ENCODE measurements at places on chromosomes 3 and 15.

- DNase-seq: no peak
Observed at GRCh38 chr3:126340943-126341754, 16.1 kb downstream of the KLF15 start.

GRCh38 chr15:62051166-62051565, 9.1 kb downstream of the VPS13C start:
- no peak for DNase-seq

DNA sequence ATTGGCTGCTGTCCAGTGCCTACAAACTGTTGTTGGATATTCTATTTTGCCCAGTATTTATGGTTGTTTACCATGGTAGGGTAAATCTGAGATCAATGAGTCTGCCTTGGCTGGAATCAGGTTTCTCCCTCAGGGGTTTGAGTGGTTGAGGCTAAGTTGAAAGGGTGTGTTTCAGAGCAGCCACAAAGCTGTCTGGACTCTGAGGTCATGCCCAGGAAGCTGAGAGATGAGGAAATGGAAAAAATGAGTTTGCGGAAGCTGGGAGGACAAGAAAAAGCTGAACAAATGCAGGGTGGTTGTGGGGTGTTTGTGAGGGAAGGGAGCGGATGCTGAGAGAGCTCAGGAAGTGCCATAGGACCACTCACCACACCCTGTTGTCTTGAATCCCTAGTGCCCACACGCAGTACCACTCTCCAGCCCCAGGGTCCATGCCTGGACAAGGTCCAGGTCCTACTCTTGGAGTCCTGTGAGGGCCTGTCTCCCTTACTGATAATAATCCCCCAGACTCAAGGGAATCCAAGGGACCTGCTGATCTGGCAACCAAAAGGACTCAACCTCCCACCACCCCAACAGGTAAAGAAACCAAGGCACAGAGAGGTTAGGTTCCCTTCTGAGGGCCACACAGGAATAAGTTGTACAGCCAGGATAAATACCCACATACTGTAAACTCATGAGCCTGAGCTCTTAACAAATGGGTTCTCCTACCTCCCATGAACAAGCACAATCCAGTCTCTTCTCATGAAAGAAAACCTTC, 81.6 kb downstream of the PPCDC start:
- peak; percentile 81 for DNase-seq

DNA sequence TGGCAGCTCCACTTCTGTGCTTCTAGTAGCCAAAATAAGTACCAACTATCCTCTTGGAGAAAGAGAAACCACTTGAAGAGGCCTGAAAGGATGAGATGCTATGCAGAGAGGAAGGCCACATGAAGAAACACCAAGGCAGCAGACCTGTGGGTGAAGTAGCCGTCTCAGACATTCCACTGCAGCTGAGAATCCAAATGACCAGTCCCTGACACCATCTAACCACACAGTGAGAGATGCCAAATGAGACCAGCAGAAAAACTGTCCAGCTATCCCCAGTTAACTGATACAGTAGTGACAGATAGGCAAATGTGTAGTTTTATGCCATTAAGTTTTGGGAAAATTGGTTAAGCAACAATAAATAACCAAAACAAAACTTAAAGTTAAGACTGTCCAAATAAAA, 47.9 kb upstream of the ZSCAN2 start:
- DNase-seq: no peak

DNA sequence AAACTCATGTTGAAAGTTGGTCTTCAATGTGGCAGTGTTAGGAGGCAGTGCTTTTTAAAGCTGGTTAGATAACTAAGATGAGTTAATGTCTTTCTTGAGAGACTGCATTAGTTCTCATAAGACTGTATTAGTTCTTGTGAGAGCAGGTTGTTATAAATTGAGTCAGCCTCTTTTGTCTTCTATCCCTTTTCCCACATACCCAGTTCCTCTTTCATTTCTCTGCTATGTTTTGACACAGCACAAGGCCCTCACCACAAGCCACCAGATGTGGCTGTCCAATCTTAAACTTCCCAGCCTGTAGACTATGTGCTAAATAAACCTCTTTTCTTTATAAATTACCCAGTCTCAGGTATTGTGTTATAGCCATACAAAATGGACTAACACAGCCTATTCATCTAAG, 94.6 kb upstream of the SNTN start:
- no peak for DNase-seq

GRCh38 chr3:6994081-6994668, 133.3 kb downstream of the GRM7 start:
- DNase-seq: no peak

- DNase-seq: no peak
Observed at GRCh38 chr3:24944805-24945520, 450.3 kb upstream of the THRB start.

- DNase-seq: no peak
Observed at GRCh38 chr15:23411841-23412240, 35.2 kb downstream of the GOLGA6L2 start.

- no peak for DNase-seq
Observed at GRCh38 chr3:42183991-42184632, 81.9 kb downstream of the CCK start.

GRCh38 chr3:187954516-187954872, 199.5 kb upstream of the LPP start:
- DNase-seq: no peak

DNA sequence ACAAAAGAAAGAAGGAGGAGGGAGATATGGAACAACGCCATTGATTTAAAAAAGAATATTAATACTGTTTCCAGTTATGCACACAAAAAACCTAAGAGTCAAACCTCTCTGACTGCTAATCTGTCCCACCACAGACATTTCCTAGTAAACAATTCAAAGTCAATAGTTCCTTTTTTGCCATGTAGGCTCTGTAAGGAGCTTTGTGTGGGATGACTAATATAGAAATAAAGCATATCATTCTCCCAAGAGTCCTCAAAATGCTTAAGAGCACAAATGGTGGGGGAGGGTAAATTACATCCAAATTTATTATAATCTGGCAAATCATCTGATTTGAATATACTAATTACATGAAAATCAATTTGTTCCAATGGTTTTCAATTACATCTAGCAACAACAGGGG, 155.9 kb upstream of the CNTN4 start:
- no peak for DNase-seq

DNA sequence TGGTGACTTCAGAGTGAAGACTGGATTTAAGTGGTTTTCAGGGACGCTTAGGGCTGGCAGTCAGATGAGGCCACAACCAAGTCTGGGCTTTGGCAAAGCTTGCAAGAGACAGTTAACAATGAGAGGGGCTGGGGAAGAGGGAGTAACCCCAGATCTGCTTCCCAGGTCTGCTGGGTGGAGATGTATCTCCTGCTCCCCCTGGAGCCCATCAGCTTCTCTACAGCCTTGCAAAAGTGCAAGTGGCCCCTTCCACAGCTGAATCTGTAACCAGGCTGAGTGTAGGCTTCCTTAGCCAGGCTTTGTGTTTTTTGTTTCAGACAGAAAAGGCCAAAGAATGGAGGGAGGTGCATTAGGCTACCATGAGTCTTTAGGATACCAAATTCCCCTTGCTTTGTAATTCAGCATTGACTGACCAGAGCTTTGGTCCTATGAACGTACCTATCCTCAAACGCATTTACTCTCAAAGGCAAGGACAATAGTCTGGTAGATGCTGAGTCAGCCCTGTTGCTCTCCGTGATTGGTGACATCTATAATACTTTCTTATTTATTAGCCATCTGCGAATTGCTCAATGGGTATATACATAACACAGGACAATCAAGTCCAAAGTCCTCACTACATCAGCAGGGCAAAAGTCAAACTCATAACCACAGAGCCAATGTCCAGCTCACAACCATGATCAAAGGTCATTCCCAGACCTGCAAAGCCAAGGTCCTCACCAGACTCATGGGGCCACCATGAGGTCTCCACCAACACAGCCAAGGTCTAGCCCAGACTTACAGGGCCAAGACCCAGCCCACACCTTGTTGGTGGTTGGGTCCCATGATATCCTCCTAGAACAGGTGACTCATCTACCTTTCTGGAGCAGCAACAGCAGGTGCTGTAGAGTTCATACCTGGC, 17.1 kb downstream of the CCDC13 start:
- DNase-seq: no peak

GRCh38 chr3:98246142-98246541, 17.9 kb upstream of the OR5H6 start:
- DNase-seq: no peak
